ENCODE measurements at places on chromosomes 3 and 15.
A peak's percentile ranks its signal among the peaks of the same experiment; 100 is the strongest.

GRCh38 chr15:22224241-22224671 lies 143.9 kb downstream of the OR4M2 start:
- no peak for DNase-seq

DNA sequence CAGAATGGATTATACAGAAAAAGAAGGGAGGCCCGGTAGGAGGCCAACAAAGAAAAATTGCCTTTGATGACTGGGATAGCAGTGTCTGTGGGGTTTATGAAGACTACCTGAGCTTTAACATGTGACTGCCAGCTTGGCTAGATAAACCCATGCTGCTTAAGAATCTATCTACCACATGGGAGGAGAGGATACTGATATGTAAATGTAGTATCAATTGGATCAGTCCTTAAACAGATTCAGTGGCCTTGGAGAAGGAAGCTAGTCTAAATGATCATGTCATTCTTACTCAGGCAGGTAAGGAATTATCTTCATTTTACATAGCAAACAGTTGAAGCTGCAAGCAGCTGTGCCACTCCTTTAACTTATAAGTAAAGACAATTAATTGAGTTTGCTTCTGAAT lies 50.0 kb upstream of the SYNPR start:
- DNase-seq: no peak

- no peak for DNase-seq
These were observed 18.3 kb upstream of the IGF2BP2 start for GRCh38 chr3:185843126-185843525.

- no peak for DNase-seq
These were observed 129.9 kb upstream of the OSTN start for GRCh38 chr3:191068946-191069813.

DNA sequence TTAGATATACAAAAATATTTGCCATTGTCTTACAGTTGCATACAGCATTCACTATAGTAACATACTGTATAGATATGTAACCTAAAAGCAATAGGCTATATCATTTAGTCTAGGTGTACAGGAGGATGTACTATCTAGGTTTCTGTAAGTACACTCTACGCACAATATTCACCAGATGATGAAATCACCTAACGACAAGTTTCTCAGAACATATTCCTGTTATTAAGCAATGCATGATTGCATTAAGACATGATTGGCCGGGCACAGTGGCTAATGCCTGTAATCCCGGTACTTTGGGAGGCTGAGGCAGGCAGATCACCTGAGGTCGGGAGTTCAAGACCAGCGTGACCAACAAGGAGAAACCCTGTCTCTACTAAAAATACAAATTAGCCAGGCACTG lies 14.5 kb upstream of the PRKCI start:
- DNase-seq: no peak

DNA sequence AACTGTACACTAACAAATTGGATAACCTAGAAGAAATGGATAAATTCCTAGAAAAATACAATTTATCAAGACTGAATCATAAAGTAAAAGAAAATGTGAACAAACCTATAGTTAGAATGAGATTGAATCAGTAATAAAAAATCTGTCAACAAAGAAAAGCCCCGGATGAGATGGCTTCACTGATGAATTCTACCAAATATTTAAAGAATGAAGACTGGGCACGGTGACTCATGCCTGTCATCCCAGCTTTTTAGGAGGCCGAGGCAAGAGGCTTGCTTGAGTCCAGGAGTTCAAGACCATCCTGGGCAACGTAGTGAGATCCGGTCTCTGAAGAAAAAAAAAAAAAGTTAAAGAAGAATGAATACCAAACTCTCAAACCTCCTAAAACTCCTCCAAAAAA lies 17.7 kb upstream of the AP4E1 start:
- no peak for DNase-seq

DNA sequence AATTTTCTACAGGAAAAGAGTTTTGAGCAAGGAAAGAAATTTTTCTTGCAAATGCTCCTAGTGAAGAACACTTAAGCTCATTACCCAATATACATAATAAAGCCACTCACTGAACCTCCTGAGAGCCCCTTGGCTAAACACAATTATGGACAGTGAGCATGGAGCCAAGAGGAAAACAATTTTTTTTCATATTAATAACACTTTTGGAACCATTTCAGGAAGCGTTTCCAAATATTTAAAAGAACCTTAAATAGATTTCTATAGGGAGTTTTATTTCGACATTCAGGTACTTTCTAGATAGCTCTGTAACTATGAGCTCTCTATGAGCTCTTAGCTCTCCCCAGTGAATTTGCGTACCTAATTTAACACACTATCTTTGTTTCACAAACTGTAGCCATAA lies 581.1 kb downstream of the ZNF385D start:
- no peak for DNase-seq

GRCh38 chr3:46947981-46948791 lies 28.4 kb downstream of the CCDC12 start:
- no peak for DNase-seq

DNA sequence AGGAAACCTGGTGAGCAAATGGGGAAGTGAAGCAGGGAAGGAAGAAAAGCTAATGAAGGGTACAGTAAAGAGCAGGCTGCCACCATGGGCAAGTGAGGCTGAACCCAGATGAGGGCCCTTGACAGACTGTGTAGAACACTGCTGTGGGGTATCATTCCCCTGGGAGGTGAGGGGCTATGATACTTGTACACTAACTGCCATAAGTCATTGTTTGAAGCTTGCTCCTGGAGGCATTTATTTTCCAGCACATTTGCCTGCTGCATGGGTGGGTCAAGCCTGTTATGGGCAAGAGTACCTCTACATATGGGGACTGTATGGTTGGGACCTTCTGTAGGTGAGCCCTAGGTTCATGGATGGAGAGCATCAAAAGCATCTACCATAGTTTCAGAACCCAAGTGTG lies 57.4 kb downstream of the POMGNT2 start:
- DNase-seq: no peak

- no peak for DNase-seq
These were observed 414 bp upstream of the TMEM115 start for GRCh38 chr3:50359760-50360110.

GRCh38 chr3:155500194-155500818 lies 206.8 kb upstream of the STRIT1 start:
- DNase-seq: no peak

- DNase-seq: peak; percentile 90
These were observed 418.2 kb upstream of the NAALADL2 start for GRCh38 chr3:174440741-174441587.

- DNase-seq: peak; percentile 49
These were observed 66.9 kb downstream of the KLF13 start for GRCh38 chr15:31393444-31394091.

- DNase-seq: no peak
These were observed 76.7 kb downstream of the TOP2B start for GRCh38 chr3:25587975-25588374.

- no peak for DNase-seq
These were observed 83.2 kb upstream of the WNT5A start for GRCh38 chr3:55570271-55570711.

GRCh38 chr15:100842756-100843730 lies 36.6 kb upstream of the ALDH1A3 start:
- no peak for DNase-seq

DNA sequence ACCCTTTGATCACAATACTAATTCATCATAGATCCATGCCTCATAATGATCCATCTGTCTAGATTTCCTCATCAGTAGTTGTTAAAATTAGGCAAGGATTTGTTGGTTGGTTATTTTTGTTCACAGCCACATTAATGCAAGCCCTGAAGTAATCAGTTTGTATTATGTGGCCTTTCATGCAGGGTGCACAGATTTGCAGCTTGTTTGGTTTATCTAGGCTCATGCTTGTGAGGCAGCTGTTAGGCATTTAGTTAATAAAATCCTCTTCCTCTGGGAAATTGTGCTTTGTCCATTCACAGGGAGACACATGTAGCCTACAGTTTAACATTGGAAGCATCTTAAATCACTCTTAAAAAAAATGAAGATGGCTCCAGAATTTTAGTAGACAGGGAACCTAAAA lies 162.8 kb upstream of the ZNF385D start:
- DNase-seq: no peak

DNA sequence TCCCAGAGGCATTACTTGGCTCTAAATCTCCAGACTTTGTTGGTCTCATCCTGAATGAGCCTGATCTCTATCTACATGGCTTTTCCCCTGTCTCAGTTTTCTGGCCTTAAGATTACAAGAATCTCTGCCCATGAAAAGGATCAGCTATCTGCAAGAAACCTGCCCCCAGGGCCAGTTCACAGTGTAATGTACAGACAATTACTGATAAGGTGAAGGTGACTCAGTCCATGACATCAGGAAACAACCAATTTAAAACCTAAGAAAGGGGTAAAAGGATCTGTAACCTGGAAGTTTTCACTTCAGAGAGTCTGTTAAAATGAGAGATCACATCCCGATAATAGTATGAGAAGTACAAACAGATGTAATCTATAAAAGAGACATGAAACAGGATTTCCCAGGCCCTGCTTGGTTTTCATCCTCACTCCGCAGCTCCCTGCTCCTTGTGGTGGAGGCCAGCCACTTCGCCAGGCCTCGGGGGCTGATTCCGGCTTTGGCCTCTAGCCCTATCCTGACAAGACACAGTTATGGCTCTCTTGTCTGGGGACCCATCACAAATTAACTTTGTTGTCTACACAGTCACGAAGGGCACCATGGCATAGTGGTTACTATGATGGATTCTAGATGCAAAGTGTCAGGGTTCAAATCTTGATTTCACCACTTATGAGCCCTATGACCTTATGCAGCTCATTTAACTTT lies 136.9 kb downstream of the THSD4 start:
- no peak for DNase-seq

- no peak for DNase-seq
These were observed 72.1 kb downstream of the SFMBT1 start for GRCh38 chr3:52973806-52974205.

- no peak for DNase-seq
These were observed 349.5 kb upstream of the POU1F1 start for GRCh38 chr3:87625876-87626275.

- DNase-seq: no peak
These were observed 360.2 kb downstream of the EPHB1 start for GRCh38 chr3:135155228-135155627.

- no peak for DNase-seq
These were observed 21.6 kb downstream of the NCBP2 start for GRCh38 chr3:196920733-196921132.

- no peak for DNase-seq
These were observed 13.9 kb downstream of the ISLR2 start for GRCh38 chr15:74144153-74144775.

DNA sequence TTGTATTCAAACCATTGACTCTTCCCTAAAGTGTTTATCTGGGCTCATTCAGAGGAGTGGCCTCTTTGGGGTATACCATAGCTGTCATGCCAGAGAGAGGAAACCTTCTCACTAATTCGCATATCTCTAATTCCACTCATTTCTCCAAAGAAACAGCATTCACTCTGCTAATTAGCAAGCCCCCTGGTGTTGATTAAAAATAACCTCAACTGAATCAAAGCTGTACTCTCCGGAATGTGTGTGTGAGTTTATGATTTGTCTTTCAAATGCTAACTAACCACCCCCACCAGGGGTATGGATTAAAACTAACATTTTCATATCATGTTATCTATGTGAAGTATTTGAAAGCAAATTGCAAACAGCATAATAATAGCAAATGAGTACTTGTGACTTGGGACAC lies 45.5 kb downstream of the PAQR5 start:
- no peak for DNase-seq

DNA sequence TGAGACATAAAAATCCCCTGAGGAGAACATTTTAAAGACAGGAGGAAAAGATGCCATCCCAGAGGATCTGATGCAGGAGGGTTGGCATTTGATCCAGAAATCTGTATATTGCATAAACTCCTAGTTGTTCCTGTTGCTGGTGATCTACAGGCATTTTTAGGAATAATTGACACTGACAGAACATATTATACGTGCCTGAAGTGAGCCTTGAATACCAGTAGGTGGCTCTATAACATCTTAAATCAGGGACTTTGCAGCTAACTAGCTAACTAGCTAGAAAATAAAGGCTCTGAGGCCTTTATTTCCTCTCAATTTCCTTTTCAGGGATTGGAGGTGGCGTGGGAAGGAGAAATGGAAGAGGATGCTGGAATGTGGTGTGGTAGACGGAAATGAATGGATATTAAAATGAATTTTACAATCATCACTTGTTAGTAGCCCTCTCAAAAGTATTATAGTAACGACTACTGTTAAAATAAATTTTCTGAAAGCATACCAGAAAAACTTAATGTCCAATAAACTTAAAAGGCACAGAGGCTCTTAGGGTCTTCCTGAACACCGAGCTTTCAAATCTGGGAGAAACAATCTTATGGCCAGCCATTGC lies 73.8 kb upstream of the ZBED2 start:
- DNase-seq: no peak

- DNase-seq: no peak
These were observed 110.1 kb downstream of the MAP2K5 start for GRCh38 chr15:67652586-67652985.

DNA sequence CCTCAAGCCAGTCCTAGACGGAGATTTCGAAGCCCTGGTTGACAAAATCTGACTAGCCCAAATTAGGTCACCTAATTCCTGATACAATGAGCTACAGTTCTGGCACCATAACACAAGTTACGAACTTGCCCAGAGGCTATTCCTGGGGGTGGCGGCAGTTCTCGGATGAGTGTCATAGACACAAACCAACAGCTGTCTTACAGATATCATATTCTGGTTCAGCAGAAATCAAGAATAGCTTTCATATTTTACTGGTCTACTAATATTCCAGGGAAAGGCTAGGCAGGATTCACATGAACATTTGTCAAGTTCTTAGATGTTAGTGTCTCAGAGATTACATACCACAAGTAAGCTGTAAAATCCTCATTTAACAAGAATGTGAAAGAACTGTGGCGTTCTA lies 8.8 kb downstream of the ANAPC13 start:
- DNase-seq: no peak

- DNase-seq: no peak
These were observed 73.3 kb downstream of the SYNPR start for GRCh38 chr3:63351159-63352007.

DNA sequence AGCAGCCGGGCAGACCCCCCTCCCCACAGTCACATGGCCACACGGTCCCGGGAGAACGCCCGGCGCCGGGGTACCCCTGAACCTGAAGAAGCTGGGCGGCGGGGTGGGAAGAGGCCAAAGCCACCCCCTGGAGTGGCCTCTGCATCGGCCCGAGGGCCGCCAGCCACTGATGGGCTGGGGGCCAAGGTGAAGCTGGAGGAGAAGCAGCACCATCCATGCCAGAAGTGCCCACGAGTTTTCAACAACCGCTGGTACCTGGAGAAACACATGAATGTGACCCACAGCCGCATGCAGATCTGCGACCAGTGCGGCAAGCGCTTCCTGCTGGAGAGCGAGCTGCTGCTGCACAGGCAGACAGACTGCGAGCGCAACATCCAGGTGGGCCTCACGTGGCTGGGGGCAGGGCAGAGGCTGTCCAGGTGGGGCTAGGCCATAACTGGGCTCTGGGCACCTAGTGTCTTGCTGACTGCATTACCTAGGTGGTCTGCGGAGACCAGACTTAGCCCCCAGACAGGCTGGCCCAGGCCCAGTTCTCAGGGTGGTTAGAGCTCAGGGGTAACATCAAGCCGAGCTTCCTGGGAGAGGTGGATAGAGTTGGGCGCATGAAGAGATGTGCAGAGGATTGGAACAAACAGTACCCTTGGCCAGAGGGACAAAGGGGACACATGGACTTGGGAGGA lies 6.1 kb downstream of the ZBTB47 start:
- DNase-seq: no peak

All from ecto neural progenitor cell (in vitro differentiated cells).